ENCODE measurements at places on chromosomes 2 and 18.

DNA sequence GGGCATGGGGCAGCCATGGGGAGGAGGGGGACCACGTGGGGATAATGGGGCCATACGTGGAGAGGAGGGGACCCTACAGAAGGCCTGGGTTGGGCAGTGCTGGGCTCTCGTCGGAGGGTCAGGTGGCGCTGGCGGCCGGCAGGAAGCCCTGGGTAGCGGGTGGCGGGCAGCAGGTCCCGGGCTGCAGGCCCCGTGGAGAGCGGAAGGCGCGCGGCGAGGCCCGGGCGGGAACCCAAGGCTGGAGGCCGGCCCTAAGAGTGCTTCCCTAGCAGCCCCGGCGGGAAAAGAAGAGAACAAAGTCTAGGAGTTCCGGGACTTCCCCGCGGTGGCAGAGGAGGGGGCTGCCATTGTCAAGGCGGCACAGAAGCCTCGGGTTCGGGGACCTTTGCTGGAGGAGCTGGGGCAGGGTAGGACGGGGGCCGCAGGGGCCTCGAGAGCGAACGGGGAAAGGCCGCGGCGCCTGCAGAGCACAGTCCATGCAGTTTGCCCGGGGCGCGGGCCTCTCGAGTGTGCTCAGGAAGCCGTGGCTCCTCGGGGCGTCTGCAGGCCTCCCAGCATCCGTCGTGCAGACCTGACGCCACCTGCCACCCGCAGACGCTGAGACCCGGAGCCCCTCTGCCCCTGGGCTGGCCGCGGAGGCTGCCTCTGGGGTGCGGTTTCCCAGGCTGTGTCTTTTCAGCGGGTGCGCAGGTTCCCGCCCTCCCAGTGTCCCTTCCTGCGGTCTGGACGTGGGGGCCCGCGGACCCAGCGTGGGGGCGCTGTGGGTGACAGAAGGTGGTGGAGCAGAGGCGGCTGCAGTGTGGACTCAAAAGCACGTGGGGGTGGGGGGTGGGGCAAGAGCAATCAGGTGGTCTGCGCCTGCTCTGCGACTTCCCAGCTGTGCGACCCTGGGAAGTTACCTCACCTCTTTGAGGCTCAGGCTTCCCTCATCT is 19.4 kb upstream of the NCL start:
- DNase-seq, result peak; percentile 15

GRCh38 chr2:237592425-237592980 is 2.0 kb upstream of the RAB17 start:
- no peak for DNase-seq

DNA sequence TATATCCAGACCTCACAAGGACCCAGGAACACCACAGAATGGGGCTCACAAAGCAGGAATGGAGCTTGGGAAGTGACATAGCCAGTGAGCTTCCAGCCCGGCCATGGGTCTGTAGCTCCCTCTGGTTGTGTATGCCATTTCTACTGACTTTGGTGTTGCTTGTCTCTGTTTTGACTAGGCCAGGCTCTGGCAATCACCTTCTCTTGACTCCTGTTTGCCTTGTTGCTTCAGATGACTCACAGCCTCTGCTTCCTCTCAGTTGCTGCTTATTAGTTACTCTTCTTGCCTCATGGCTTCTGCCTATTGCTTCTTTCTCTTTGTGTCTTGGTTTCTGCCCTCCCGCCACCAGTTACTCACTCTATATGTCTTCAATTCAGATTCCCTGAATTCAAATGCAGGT is 15.8 kb upstream of the IER3IP1 start:
- no peak for DNase-seq

DNA sequence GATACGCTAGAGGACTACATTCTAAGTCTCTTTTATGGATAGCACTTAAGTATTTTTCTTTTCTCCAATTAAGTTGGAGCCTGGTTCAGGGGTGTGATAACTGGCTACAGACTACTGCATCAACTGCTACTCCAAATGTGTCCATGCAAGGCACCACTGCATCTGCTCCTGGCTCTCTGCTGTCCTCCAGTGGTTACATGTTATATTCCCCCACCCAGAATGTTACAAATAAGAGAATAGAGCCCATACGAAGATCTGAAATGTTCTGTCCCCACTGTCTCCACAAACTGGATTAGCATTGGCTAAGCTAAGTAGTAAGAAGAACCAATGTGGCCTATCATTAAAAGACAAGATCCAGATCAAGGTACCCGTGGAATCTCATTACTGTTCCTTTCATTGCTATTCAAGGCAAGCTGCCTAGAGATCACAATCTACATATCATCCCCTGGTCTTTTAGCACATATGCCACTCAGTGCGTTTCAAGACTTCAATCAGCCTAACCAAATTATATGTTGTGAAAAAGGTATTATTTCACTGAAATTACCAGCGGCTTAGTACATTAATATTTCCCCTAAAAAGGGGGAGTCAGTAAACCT is 308.3 kb upstream of the SLC8A1 start:
- DNase-seq, result no peak

DNA sequence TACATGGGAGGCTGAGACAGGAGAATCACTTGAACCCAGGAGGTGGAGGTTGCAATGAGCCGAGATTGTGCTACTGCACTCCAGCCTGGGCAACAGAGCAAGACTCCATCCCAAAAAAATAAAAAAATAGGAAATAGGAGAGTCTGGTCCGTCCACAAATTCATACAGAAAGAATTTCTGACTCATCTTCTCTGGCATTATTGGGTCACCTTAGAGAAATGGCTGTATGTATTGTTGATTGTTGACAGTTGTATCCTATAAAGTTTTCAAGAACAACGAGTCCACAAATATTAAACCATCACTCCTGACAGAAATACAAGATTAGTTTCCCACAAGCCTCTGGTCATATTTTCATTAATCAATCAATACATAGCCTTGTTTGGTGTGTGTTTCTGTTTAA is 20.4 kb downstream of the RBM43 start:
- no peak for DNase-seq

GRCh38 chr2:225488743-225489142 is 89.2 kb downstream of the NYAP2 start:
- DNase-seq, result no peak

DNA sequence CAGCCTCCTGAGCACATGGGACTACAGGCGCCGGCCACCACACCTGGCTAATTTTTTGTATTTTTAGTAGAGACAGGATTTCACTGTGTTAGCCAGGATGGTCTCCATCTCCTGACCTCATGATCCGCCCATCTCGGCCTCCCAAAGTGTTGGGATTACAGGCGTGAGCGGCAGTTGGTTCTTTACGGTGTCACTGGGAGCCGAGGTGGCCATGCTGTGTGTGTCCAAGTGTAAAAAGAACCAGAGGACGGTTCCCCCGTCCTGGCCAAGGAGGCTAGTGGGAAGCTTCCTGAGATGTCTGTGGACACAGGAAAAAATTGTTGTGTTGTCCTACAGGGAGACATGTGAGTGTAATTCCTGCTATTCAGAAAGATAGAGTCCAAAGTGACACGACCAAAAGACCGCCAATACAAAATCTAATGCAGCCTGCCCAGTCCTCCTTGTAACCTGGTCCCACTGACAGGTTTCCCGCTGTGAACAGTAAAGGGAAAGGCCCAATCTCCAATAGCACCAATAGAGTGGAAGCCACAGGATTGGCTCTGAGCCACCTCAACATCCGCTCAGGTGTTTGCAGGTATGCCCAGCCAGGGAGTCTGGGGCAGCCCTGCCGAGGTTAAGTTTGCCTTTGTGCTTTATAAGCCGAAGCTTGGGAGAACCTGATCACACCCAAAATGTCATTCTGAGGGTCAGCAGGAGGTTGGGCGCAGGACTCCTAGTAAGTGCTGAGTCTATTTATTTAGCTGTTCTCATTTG is 40.6 kb downstream of the NCK2 start:
- DNase-seq, result no peak

- DNase-seq, result no peak
These were observed 318.1 kb downstream of the TRIB2 start for GRCh38 chr2:13034861-13035260.

GRCh38 chr2:152483276-152484063 is 148.5 kb downstream of the FMNL2 start:
- no peak for DNase-seq

GRCh38 chr2:30362468-30363081 is 84.5 kb upstream of the LCLAT1 start:
- DNase-seq, result no peak

DNA sequence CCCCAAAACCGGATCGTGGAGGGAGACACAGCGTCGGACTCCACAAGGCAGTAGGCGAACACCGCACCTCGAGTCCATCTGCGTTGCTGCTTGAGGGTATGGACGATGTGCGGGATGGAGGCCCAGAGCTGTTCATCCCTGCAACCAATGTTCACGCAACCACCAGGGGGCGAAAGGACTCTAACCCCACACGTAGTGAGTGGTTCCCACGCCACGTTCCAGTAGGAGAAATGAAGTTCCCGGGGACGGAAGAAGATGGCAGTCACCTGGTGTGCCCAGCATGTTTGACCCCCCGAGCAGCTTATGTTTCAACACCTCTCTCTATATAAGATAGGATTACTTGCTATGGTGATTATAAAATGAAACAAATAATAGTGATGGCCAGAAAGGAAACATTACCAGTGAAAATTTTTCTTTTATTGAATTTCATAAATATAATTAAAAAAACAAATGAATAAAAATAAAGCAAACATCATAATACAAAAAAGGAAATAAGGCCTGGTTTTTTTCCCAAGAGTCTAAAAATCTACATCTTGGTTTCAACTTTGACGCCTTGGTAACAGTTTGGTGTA is 184.3 kb downstream of the SH3BP4 start:
- DNase-seq, result peak; percentile 42

DNA sequence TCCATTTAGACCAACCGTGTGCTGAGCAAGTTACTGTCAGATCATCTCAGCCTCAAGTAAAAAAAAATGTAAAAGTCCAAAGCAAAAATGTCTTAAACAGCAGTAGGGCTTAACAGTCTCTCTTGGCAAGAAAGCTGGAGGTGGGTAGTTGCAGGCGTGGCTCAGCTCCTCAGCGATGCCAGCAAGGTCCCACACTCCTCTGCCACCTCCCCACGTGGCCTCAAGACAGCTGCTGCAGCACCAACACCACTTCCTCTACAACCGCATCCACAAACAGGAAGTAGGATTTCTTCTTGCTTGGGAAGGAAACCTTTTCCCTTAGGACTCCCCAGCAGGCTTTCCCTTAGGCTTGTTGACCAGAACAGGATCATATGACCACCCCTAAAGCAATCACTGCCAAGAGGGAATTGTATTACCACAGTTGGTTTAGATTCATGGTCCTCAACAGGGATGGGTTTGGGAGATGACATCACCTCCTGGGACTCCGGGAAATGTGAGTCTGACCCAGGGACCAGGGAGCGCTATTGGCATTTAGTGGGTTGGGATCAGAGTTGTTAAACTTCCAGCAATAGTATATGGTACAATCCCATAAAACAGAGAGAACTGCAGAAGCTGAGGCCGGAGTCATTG is 97.1 kb downstream of the MAPK4 start:
- DNase-seq, result no peak

DNA sequence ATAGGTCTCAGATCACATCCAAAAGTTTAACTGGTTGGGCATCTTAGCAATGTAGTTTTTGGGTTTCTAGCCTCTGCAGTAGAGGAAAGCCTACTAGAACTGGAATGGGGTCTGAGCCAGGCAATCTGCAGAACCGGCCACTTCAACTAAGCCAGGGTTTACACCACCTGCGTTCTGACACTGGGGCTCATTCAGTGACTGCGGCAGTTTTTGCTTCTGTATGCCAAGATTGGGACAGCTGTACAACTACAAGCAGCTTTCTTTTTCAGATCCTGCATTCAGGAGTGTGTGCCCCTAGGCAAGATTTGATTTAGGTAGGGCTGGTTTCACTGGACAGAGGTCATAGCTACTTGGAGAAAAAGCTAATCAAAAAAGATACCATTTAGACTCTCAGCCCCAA is 43.7 kb upstream of the IGFBP5 start:
- DNase-seq, result no peak

- DNase-seq, result no peak
These were observed 43.8 kb downstream of the AQP12A start for GRCh38 chr2:240735476-240735875.

DNA sequence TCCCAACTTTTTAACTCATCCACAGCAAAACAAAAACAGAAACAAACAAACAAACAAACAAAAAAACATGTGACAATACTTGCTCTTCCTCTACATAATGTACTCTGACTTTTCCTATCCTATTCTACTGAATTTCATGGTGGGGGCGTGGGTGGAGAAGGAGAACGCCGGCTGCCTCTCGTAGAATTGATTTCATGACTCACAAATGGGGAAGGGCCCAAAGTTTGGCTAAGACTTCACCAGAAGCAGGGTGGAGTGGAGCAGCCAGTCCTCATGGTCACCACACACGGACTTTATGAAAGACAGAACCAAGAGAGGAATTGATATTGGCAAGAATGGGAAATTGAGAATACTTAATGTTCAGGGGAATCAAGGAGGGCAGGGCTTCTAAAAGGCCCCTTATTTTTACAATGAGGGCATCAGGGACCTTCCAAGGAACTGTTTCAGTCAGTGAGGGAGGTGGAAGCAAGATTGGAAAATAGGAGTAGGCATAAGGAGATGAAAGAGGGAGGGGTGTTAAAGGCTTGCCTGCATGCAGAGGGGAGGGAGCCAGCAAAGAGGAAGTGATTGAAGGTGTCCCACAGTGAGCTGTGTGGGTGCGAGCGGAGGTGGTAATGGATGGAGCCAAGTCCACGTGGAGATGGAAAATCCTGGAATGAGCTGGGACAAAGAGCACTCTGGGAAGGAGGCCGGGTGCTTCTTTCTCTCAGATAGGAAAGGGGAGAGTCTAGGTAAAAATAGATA is 27.9 kb downstream of the MARCHF4 start:
- DNase-seq, result no peak

GRCh38 chr2:102187496-102188150 is 800 bp downstream of the IL1RL2 start:
- DNase-seq, result peak; percentile 22

DNA sequence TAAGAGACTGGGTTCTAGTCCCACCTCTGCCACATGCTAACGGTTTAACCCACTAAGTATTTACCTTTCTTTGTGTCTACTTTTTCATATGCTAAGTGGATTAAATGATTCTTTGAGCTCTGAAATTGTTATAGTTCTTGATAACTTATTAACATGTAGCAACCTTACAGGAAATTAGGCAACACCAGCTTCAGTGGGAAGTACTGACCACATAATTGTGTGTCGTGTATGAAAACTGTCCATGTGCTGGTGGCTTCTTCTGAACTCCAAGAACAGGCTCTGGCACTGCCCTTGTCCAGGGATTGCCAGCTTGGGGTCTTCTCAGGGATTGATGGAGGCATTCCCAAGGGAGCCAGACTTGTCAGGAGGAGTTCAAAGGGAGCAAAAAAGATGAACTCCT is 427.7 kb downstream of the TGIF1 start:
- DNase-seq, result no peak
